ENCODE measurements at places on chromosomes 13 and 19.

DNA sequence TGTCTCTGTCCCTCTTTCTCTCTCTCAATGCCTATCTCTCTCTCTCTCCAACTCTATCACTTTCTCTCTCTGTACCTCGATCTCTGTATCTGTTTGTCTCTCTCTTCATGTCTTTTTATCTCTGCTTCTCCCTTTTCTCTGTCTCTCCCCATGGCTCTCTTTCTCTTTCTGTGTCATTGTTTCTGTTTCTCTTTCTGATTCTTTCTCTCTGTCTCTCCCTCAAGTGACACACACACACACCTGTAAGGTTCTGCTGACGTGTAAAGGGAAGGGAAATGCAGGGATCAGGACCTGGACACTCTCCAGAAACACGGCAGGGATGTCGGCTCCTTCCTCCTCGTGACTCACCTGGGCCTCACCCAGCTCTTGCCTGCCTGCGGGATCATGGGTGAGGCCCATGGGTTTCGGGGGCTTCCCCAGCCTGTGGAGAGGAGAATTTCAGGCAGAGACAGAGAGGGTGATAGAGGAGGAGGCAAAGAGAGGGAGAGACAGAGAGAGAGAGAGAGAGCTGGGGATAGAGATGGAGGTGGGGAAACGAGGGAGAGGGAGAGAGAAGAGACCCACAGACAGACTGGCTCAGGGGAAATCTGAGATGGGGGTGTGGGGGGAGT, 5.4 kb upstream of the PLAUR start:
- no peak for DNase-seq

DNA sequence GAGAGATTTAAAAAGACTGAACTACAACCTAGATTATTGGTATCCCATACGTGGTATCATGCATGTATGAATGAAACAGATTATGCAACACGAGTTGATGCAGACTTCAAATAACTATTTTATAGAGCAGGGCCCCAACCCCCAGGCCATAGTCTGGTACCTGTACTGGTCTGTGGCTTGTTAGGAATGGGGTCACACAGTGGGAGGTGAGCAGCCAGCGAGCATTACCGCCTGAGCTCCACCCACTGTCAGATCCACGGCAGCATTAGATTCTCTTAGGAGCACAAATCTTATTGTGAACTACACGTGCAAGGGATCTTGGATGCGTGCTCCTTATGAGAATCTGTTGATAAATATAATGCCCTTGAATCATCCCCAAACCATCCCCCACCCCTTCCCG, 320.2 kb downstream of the TBC1D4 start:
- DNase-seq, result no peak

GRCh38 chr13:104895521-104895920, 1639.9 kb downstream of the EFNB2 start:
- no peak for DNase-seq

DNA sequence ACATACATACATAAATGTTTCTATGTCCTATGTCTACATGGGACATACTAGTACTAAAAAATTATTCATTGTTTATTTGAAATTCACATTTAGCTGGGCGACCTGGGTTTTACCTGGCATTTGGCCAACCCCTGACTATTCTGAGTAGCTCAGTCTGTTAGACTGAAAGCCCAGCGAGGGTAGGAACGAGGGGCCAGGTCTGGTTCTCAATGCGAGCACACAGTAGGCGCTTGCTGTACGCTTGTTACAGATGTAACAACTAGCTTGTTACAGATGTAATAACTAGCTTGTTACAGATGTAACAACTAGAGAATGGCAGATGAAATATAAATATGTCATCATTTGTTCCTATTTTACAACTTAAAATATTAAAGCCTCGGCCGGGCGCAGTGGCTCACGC, 920 bp upstream of the ANO8 start:
- DNase-seq, result no peak

GRCh38 chr19:50717026-50717723, 2.4 kb downstream of the SHANK1 start:
- no peak for DNase-seq

GRCh38 chr19:12801466-12802266, at the start of the genes PRDX2 and THSD8:
PRDX2 (minus strand) TSS chr19:12801800; CDS start chr19:12801261, 539 bp downstream.
THSD8 (plus strand) TSS chr19:12802069; CDS start chr19:12802072, 3 bp downstream.
- DNase-seq, result peak; percentile 73

GRCh38 chr13:25833761-25834160, 218.1 kb downstream of the SHISA2 start:
- DNase-seq, result no peak

GRCh38 chr19:15191982-15192381, 8.8 kb downstream of the NOTCH3 start:
- no peak for DNase-seq

DNA sequence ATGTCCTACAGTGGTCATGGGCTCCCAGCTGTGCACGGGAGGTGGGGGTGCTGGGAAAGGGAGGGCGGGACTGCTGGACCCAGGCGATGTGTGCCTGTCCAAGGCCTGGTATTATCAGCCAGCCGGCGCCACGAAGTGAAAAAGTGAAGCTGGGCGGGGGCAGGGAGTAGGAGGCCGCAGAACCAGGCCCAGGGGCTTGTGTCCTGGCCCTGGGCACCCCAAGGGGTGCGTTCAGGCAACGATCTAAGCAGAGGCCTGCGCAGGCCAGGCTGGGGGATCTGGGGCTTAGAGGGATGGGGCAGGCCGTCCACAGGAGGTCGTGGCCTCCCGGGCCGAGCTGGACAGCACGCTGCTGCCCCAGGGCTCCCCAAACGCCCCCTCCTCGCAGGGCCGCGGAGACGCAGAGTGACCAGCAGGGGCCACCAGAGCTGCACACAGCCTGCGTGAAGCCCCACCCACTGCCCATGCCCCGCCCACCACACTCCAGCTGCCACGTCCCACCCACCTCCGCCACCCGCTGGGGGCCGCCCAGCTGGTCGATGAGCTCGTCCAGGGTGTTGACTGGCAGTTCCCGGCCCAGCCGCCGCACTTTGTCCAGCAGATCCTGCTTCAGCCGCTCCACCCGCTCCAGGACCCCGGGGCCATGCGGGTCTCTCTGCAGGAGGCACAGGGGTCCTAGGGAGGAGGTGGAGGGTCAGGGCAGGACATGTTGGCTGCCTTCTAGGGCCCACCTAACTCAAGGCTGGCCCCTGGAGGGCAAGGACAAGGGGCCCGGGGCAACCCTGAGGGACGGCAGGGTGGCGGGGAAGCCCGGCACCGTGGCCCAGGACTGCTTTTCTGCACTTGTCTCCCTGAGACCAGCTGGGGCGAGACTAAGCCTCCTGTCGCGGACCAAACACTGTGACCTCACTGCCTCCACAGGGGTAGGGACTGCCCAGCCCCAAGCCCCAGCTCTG, 9.5 kb downstream of the GPX4 start:
- DNase-seq, result peak; percentile 88

DNA sequence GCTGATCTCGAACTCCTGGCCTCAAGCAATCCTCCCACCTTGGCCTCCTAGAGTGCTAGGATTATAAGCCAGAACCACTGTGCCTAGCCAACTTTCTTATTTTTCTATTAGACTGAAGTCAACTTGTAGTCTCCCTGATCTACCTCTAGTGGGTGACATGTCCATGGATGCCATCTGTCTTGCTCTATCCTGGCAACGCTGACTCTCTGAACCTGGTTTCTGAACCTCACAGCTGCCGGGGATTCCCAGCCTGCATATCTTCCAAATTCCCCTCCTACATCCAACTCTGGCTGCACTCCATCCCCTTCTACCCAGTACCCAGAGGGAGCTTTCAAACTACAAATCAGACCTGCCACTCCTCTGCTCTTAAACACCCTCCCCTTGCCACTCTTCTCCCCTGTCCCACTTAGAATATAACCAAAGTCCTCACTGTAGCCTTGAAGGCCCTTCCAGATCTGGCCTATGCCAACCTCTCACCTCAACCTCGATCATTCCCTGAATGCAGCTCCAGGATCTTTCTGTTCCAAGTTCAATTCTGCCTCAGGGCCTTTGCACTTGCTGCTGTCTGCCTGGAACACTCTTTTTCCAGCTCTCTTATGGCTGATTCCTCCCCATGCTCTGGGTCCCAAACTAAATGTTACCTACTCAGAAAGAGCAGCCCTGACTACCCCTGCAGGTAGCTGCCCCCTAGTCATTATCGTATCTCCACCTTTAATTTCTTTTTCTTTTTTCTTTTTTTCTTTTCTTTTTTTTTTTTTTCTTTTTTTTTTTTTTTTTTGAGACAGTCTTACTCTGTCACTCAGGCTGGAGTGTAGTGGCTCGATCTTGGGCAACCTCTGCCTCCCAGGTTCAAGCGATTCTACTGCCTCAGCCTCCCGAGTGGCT, 2.2 kb downstream of the CLIP3 start:
- no peak for DNase-seq

- DNase-seq, result no peak
These were observed 2.4 kb downstream of the SMIM24 start for GRCh38 chr19:3477951-3478350.

DNA sequence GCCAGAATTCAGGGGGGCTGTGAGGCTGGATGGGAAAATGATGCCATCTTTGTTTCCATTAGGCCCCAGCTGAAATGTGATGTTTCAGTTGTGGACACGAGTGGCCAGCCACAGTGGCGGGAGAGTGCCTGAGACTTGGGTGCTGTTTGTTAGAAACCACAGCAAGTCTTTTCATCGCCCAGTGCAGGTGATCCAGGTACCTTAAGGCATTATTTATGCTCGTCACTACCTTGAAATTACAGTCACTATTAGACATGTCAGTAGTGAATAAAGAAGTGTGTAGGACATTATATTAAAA, 82.5 kb upstream of the TM9SF2 start:
- no peak for DNase-seq

DNA sequence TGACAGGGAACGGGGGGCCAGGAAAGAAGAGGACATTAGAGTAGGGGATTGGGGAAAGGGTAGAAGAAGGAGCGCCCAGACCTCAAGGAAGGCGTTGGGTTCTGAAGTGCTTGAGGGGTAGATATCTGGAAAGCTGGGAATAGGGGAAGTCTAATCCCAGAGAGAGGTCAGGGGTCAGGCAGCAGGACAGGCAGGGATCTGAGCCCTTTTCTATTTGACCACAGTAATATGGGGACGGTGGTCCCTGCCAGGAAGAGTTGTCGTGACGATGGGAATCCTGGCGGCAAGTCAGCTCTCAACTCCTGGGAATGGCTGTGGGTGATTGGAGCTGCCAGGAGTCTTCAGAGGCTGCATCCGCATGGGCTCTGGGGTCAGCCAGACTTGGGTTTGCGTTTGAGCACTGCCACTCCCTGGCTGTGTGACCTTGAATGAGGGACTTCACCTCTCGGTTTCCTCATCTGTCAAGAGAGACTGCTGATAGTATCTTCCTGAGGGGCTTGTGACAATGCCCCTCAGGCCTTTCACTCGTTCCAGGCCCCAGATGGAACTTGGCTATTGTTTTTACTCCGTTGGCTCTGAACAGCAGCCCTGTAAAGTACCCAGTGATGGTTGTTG, 1.3 kb downstream of the AP2A1 start:
- DNase-seq, result no peak

DNA sequence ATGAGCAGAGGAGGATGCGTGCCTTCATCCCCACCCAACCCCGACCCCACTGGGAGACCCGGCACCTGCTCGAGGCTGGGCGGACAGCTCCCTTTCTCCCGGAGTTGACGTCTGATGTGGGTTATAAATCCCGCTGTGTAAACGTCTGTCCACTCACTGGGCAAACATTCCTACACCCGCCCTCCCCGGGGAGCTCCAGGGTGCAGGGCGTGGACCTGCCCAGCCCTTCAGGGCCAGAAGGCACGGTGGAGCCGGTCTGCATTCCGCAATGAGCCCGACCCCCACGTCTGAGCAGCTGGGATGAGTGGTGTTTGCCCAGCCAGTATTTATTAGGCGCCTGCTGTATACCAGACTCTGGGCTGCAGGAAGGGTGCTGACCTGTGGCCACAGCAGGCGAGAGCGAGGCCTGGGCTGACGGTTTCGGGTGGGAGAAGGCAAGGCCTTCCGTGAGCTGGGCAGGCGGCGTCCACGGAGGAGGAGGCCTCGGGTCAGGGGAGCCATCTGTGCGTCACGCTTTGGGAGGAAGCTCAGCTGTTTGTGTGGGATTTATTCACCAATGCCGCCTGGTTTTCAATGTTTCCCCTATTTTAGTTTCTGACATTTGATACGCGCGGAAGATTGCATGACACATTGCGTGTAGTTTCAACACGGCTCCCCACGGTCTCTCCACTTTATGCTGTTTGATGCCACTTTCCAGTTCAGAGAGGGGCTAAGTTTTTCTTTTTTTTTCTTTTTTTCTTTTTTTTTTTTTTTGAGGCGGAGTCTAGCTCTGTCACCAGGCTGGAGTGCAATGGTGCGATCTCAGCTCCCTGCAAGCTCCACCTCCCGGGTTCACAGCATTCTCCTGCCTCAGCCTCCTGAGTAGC, 2.0 kb downstream of the MISP start:
- DNase-seq, result no peak

- no peak for DNase-seq
These were observed 51.5 kb downstream of the SOX21 start for GRCh38 chr13:94660695-94661326.

DNA sequence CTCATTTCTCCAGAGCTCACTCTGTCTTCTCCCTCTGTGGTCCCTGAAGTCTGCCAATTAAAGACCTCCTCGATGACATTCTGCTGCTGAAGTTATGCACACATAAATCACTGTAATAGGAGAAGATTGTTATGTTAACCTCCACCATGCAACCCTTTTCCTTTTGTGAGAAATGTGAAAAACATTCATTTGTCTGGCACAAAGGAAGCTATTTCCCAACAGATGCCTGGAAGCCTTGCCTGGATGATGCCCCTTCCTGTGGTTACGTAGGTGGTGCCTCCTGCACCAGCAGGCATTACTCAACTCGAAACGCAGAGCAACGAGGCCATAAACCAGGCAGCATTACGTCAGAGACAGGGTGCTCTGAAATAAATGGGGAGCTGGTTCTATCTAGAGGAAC, 327.4 kb upstream of the ZNF507 start:
- DNase-seq, result no peak

DNA sequence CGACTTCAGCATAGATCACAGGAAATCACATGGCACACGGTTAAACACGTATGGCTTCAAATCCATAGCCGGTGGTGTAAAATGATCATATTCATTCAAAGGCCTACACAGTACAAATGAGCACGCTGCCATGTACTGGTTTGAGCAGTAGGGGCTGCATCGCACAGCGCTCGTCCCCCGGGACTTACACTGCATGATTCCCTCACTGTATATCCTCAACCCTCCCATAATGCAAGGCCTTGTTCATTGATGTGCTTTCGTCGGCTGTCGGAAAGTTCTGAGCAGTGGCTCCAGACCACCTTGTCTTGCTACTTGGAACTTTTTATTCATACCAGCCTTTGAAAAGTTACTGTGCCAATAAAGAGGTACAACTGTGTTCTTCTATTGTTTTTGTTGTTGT, 578.2 kb downstream of the MYO16 start:
- no peak for DNase-seq

DNA sequence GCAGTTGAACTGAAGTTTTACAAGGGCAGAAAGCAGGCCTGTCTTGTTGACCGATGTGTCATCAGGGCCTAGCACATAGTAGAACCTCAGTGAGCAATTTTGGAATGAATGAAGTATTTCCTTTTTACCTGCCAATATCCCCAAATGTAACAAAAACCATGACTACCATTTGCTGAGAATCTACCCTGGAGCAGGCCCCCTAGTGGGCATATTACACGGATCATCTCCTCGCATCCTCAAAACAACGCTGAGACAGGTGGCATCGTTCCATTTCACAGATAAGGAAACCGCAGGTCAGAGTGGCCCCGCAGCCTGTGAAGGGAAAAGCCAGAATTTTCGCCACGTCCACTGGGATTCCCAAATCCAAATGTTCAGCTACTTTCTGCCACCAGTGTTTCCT, 77.9 kb downstream of the CACNA1A start:
- DNase-seq, result peak; percentile 12

Measured in stimulated activated CD4-positive, alpha-beta T cell treated with anti-CD3 and anti-CD28 coated beads, Interleukin-12 subunit alpha, Interleukin-12 subunit beta, amount 100 ng/mL, for 24 hours (primary cell).